ENCODE measurements at places on chromosomes 7 and 10. TPM values are rescaled to one million over a fixed set of nuclear protein-coding genes. Genes with fewer than 3 reads are reported as not detected.

- no peak for DNase-seq
These were observed 1152.2 kb downstream of the XPNPEP1 start for GRCh38 chr10:108771106-108771505.

- DNase-seq, result no peak
These were observed 35.7 kb downstream of the GSDME start for GRCh38 chr7:24721481-24722001.

The MRC1 gene
- total RNA-seq, result 206 TPM

DNA sequence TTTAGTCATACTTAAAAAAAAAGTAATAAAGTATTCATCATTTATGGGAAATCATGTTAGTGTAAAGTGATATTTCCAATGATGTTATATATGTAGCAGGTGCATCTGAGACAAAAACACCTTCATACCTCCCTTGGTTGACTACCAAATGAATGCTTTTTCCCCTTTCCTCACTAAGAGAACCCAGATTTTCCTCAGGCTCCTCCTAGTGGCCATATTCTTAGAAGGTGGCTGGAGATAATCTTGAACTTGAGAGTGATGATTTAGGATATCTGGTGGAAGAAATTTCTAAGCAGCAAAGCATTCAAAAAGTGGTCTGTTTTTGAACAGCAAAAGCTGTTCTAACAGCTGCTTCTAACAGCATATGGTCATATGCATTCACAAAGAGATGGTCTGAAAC lies 16.8 kb upstream of the DNAH11 start:
- no peak for DNase-seq

The PAOX gene
- total RNA-seq, result 3.8 TPM

DNA sequence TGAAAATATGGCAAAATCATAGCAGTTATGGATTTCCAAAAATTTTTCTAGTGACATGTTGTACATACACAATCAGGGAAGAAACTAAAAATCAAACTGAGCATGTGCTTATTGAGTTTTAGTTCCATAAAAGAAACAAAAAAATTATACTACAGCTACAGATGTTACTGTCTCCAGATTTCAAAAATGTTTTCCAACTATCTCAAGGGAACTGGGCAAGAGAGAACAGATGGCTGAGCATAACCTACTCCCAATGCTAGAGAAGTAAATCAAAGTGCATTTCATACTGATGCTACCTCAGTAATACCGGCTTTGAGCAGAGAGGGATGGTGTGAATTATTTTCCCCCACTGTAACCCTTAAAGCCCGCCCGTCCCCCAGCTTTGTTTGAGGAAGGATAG lies 40.7 kb upstream of the KMT2C start:
- DNase-seq, result no peak

DNA sequence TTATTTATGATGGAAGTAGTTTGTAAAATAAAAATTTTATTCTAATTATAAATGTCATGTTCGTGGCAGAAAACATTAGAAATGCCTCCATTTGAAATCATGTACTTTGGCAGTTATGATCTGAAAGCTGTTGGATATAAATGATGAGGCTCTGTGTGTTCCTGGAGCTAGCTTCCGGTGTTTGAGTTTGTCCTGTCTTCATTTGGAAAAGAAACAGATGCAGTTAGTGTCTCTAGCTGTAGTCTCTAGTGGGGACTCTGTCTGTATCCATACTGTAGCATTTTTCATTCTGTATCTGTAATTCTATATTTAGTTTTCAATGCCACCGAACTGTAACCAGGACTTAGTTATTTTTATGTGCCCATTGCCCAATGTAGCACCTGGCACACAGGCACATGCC lies 197.0 kb upstream of the FZD1 start:
- no peak for DNase-seq

- no peak for DNase-seq
These were observed 307.7 kb downstream of the BICC1 start for GRCh38 chr10:58820386-58820785.

DNA sequence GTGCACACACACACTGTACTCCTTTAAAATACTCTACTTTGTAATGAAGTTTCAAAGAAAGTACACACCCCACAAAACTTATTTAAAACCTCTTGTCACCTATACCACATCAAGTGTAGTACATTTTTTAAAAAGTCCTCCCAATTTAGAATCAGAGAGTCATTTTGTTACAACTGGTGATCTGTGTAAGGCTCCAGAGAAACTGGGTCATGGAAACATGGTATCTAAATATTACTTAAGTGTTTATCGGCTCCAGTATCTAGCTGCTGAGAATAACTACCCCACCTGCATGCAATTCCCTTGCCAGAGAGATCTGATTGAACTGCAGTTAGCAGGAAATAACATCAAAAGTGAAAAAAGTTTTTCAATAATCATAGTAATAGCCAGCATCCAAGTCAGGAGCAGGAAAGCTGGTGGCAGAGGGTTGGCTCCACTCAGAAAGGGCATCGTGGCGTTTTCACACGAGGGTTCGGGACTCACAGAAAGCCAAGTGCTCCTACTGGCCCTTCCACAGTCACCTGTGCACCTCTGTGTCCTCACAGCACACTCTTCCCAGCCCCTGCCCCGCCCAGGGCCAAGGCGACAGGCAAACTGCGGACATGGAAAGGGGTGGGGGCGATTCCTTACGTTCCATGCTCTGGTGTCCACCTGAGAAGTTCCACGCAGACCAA lies 6.5 kb downstream of the RGS10 start:
- no peak for DNase-seq

- DNase-seq, result no peak
These were observed 151.8 kb upstream of the STK17A start for GRCh38 chr7:43431020-43431595.

- DNase-seq, result no peak
These were observed 262.8 kb downstream of the ZEB1 start for GRCh38 chr10:31581741-31582323.

The ENKUR gene
- total RNA-seq, result not detected

DNA sequence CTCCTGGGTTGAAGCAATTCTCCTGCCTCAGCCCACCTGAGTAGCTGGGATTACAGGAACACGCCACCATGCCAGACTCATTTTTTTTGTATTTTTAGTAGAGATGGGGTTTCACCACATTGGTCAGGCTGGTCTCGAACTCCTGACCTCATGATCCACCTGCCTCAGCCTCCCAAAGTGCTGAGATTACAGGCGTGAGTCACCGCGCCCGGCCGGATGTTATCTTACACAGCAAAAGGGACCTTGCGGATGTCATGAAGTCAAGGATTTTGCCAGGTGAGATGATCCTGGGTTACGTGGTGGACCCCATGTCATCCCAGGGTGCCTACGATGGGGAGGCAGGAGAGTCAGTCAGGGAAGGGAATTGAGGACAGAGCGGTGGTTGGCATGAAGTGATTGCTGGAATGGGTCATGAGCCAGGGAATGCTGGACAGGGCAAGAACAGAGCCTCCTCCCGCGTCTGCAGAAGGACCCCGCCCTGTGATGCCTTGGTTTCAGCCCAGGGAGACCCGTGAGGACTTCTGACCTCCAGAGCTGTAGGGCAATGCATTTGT lies 8.7 kb upstream of the UBE3C start:
- DNase-seq, result no peak

GRCh38 chr10:11018432-11018841 lies 765 bp downstream of the CELF2 start:
- DNase-seq, result no peak

Measured in omental fat pad (tissue), 4 donors.